Testis (tissue), 5 donors: ENCODE measurements at places on chromosomes 7 and 10.

GRCh38 chr10:86162036-86162435 lies 204.6 kb downstream of the GRID1 start:
- DNase-seq, result no peak

GRCh38 chr7:132182992-132183391 lies 393.3 kb downstream of the PLXNA4 start:
- DNase-seq, result no peak

DNA sequence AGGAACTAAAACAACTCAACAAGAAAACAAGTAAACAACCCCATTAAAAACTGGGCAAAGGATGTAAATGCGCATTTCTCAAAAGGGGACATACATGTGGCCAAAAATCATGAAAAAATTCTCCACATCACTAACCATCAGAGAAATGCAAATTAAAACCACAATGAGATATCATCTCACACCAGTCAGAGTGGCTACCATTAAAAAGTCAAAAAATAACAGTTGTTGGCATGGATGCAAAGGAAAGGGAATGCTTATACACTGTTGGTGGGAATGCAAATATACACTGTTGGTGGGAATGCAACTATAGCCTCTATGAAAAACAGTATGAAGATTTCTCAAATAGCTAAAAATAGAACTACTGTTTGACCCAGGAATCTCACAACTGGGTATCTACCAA lies 60.0 kb upstream of the LANCL2 start:
- DNase-seq, result no peak

DNA sequence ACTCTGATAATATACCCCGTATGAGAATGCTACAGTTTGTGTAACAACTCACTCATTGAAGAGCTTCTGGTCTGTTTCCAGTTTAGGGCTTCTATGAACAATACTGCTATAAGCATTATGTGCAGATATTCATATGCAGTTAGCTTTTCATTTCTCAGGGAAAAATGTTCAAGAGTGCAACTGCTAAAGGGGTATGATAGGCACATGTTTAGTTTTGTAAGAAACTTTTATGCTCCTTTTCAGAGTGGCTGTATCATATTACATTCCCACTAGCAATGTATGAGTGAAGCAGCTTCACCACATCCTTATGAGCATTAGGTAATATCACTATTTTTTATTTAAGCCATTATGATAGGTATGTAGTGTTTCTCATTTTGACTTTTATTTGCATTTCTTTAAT lies 182.6 kb upstream of the CXCL12 start:
- DNase-seq, result no peak

GRCh38 chr7:108234281-108234680 lies 104.1 kb upstream of the LAMB4 start:
- DNase-seq, result no peak

DNA sequence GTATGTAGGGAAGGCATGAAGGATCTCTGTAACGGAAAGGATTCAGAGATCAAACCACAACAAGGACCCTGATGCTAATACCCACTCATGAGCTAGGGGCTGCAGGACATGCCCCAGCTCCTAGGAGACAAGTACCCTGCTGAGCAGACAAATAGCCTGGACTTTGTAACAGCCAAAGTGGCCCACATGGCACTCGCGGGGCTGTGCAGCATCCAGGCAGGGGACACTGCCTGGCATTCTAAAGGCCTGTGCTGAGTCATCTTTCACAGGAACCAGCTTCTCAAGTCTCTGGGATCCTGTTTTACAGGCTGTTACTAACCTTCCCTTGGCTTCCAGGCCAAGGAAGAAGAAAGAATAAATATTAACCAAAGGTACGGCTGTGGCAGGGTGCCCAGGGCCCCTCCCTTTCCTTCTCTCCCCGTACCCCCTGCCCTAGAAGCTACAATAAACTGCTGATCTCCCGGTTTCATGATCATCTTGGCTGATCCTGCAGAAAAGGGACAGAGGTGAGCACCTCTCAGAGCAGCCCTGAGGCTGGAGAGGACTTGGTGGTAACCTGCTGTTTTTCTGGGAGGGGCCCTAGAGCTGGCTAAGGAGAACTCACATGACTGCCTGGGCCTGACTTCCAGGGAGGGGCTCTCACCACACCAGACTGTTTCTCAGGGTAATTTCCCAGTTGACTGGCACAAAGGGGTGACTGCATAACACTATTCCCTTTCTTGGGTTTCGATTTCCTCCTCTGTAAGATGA lies 4.2 kb upstream of the RPEL1 start:
- no peak for DNase-seq

DNA sequence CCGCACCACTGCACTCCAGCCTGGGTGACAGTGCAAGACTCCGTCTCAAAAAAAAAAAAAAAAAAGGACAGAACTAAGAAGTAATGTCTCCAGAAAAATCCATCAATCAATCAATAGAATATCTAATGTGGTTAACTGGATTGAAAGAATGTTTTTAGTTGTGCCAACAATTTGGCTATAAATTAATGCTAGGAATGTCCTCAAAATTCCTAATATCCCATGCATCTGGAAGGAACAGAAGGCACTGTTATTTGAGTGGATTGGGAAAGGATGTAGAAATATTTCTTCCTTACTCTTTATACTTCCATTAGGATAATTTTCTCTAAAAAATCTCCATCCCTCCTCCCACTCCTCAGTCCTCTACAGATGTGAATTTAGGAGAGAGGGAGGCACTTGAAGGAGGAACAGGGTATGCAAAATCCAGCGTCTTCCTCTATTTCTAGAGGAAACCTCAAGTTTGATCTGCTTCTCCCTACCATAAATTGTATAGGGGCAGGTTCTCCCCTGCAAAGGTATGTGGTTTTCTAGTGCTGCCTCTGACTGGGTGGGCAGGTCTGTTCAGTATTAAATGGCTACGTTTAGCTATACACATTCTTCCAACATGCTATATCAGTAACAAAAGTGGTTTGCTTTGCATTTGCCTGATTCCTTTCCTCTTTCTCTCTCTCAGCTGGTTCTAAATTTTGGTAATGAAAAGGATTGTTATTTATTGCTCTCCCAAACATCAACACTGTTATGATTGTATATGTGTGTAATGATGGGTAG lies 54.1 kb downstream of the RNLS start:
- DNase-seq, result no peak

GRCh38 chr10:78775891-78776290 lies 292.9 kb upstream of the ZMIZ1 start:
- no peak for DNase-seq
